Aorta (tissue), 5 donors: ENCODE measurements at places on chromosomes 13 and 19. TPM values are rescaled to one million over a fixed set of nuclear protein-coding genes. Genes with fewer than 3 reads are reported as not detected.

Gene RASIP1
- 15.4 TPM for total RNA-seq

Gene CYP2F1
- not detected for total RNA-seq

Gene RUBCNL
- 4.2 TPM for total RNA-seq

Gene ELANE
- total RNA-seq = 2.0 TPM

Gene PROZ
- not detected for total RNA-seq

Gene HSD17B14
- total RNA-seq = 13.7 TPM

Gene IGFL2
- not detected for total RNA-seq

Gene MBD3L2
- total RNA-seq = not detected

Gene SPACA6
- 53.0 TPM for total RNA-seq

DNA sequence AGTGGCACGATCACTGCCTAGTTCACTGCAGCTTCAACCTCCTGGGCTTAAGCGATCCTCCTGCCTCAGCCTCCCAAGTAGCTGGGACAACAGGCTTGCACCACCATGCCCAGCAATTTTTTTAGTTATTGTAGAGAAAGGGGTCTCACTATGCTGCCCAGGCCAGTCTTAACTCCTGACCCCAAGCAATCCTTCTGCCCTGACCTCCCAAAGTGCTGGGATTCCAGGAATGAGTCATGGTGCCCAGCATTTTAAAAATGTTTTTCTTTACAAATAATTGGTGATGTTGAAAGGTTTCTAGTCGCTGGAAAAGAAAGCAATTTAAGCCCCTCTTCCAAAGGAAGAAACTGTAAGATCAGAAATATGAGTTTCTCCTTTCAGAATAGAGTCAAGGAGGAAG lies 19.4 kb downstream of the DYRK1B start:
- DNase-seq = no peak

DNA sequence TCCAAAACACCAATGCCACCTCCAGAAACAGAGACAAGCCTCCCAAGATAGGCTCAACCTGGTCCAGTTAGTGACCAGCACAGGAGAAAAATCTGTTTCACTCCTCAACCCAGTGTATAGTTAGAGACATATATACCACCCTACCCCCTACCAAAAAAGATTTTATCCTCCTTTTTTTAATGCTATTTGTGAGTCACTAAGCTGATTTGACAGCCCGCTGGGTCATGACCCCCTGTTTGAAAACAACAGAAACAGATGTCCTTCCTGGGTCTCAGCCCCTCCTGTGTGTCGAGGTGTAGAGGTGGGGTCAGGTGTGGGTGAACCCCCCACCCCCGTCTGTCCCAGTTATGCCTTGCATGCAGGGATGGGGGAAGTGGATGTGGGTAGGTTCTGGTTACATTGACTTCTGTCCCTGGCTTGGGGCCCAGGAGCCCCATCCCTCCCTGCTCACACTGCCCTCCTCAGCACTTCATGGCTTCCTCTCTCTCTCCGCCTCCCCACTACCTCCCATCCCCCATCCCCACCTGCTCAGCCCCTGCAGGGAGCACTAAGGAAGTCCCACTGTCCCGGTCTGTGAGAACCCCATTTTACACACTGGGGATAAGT lies 14.0 kb upstream of the TOMM40 start:
- no peak for DNase-seq

DNA sequence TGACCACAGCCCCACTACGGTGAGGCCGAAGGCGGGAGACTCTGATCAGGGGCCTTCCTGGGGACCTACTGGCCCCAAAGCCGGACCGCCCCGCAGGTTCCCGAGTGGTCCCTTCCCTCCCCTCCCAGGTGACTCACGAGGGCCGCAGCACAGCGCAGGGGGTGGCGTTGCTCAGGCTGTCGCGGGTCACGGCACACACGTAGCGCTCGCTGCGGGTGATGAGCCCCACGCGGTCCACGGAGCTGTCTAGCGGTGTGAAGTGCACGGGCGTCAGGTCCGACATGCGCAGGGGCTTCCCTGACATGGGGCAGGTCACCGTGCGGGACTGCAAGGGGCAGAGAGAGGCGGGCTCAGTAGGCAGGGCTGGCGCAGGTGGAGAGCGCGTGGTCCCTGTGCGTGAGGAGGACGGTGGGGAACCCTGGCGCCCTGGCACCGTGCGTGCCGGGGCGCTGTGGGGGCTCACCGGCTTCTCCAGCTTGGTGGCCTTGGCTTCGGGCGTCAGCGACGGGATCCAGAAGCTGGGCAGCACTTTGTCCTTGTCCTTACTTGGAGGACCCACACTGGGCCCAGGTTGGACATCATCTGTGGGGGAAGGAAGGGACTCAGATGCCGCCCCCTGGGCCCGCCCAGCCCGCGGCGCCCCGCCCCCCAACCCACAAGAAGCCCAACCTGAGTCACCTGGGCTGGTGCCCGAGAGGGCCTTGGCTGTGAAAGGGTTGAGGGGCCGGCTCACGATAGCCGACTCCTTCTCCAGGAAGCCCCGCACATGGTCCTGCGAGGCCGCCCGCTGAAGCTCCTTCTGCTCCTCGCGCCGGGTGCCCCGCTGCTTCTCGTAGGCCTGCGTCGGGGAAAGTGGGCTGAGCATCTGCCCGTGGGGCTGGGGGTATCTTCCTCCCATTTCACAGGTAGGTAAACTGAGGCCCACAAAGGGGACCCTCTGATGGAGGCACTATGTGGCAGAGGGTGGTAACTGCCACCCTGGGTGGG lies 23.7 kb downstream of the NOSIP start:
- DNase-seq = no peak

GRCh38 chr13:110257408-110257807 lies 49.5 kb downstream of the COL4A1 start:
- DNase-seq = no peak

DNA sequence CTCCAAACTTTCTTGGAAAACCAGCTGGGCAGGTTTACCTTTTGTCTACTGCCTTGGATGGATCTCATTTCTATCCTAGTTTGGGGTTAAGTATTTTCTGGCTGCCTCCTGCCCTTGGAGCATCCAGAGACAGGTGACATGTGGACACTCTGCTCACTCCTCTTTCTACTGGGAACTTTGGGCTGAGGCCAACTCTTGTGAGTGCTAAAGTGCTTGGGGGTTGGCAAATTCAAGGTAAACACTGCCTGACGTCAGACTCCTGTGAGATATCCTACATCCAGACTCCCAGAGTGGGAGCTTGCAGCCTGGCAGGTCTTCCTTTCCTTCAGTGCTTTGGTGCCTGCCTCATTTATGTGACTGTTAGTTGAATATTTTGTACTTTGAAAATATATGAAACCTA lies 388.1 kb downstream of the KCNRG start:
- no peak for DNase-seq

- no peak for DNase-seq
These were observed 2.6 kb downstream of the ZNF71 start for GRCh38 chr19:56597696-56598095.

DNA sequence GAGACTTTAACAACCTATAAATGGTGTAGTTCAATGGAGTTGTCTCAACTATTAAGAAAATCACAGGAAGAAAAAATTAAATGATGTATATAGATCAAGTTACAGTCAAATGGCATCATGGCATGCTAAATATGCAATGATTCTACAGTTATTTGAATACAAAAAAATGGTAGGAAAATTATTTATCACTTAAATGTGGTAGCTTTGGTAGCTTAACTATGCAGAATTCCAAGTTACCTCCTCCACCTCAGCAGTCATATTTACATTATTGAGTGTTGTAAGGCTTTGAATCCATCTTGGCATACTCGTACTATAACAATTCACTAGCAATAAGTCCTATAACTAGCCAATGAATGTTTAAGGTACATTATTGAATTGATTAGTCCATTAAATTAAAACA lies 36.8 kb downstream of the CAB39L start:
- no peak for DNase-seq

- peak; percentile 44 for DNase-seq
These were observed 505 bp upstream of the ZIC2 start for GRCh38 chr13:99980824-99981734.

- no peak for DNase-seq
These were observed 34.4 kb downstream of the SLC25A42 start for GRCh38 chr19:19098084-19098702.

- no peak for DNase-seq
These were observed 49.4 kb upstream of the ARHGEF7 start for GRCh38 chr13:111065698-111066097.

- no peak for DNase-seq
These were observed 285.8 kb upstream of the PCDH9 start for GRCh38 chr13:67515895-67516294.

DNA sequence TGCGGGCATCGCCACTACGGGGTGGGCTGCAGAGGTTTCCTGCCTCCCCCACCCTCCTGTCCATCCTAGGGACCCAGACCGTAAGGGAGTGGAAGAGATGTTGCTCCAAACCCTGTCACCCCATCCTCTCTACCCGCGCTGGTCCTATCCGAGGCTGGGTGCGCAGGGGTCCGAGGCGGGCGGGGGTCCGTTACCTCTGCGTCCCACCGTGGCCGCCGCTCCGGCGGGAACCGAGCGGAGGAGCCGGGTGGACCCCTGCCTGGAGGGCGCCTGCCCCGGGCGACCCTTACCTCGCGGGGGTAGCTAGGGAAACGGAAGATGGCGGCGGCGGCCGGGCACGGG lies at the start of gene DGKH:
DGKH (plus strand) TSS at position 307 of the 342 bp plus-strand sequence. CDS start 126 bp downstream, outside the sequence.
- no peak for DNase-seq

- peak; percentile 70 for DNase-seq
These were observed 22.6 kb downstream of the SMIM24 start for GRCh38 chr19:3457528-3458228.

DNA sequence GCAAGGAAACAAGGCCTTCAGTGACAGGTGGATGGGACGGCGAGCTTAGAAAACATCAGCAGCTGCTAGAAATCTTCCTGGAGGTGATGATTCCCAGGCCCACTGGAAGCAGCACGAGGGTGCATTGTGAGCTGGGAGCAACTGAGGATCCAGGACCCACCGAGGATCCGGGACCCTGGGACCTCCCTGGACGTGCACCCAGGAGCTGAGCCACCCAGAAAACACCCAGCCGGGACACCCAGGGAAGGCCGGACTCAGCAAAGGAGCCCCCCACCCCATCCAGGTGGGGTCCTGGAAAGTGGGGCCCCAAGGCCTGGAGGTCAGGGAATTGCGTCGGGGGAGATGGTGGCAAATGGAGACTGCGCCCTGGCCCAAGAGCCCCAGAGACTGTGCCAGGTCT lies 22.3 kb upstream of the SPACA7 start:
- DNase-seq = no peak

GRCh38 chr19:33963514-33963913 lies 166.8 kb downstream of the KCTD15 start:
- DNase-seq = no peak

GRCh38 chr19:40400559-40400958 lies 10.6 kb upstream of the HIPK4 start:
- no peak for DNase-seq

GRCh38 chr19:52622261-52622660 lies 15.9 kb downstream of the ZNF83 start:
- DNase-seq = no peak

- DNase-seq = no peak
These were observed 576.5 kb upstream of the SLITRK5 start for GRCh38 chr13:87094646-87095045.

- no peak for DNase-seq
These were observed 27.6 kb upstream of the ATXN8OS start for GRCh38 chr13:70080012-70080411.

- DNase-seq = no peak
These were observed 47.7 kb upstream of the ATP12A start for GRCh38 chr13:24632382-24633121.

GRCh38 chr19:12745166-12745897 lies 6.3 kb upstream of the BEST2 start:
- no peak for DNase-seq
